ENCODE measurements at places on chromosomes 13 and 19. TPM values are rescaled to one million over a fixed set of nuclear protein-coding genes. Genes with fewer than 3 reads are reported as not detected.

DLL3 gene
- total RNA-seq: 15.8 TPM

MEIOSIN gene
- not detected for total RNA-seq

ZNF578 gene
- total RNA-seq: 28.4 TPM

LYPD3 gene
- total RNA-seq: not detected

FSD1 gene
- 28.4 TPM for total RNA-seq

DOCK6 gene
- 1.7 TPM for total RNA-seq

ADM5 gene
- total RNA-seq: 0.78 TPM

PROZ gene
- total RNA-seq: not detected

TUBB4A gene
- total RNA-seq: 135 TPM

C19orf81 gene
- 2.3 TPM for total RNA-seq

TYROBP gene
- 3.1 TPM for total RNA-seq

HSPB6 gene
- total RNA-seq: 0.31 TPM

ACP7 gene
- not detected for total RNA-seq

RAB3A gene
- 50.4 TPM for total RNA-seq

ZNF536 gene
- 28.1 TPM for total RNA-seq

TARM1 gene
- total RNA-seq: not detected

GPR183 gene
- 3.1 TPM for total RNA-seq

SGCG gene
- total RNA-seq: 0.16 TPM

SLC6A16 gene
- total RNA-seq: not detected

TGFBR3L gene
- total RNA-seq: not detected

TMEM150B gene
- total RNA-seq: 0.47 TPM

KLK15 gene
- not detected for total RNA-seq

KLK12 gene
- not detected for total RNA-seq

ERFL gene
- not detected for total RNA-seq

CLEC4M gene
- not detected for total RNA-seq

SYNE4 gene
- not detected for total RNA-seq

ASPDH gene
- 0.62 TPM for total RNA-seq

WDR87 gene
- not detected for total RNA-seq

CYP4F12 gene
- not detected for total RNA-seq

RFX1 gene
- total RNA-seq: 1.7 TPM

ZNF540 gene
- 22.0 TPM for total RNA-seq

TPTE2 gene
- 0.16 TPM for total RNA-seq

IRGC gene
- not detected for total RNA-seq

ATXN8OS gene
- 2.2 TPM for total RNA-seq
